ENCODE measurements at places on chromosomes 5 and 9.

- DNase-seq, result no peak
Observed at GRCh38 chr5:170228762-170229435, 3.9 kb upstream of the C5orf58 start.

DNA sequence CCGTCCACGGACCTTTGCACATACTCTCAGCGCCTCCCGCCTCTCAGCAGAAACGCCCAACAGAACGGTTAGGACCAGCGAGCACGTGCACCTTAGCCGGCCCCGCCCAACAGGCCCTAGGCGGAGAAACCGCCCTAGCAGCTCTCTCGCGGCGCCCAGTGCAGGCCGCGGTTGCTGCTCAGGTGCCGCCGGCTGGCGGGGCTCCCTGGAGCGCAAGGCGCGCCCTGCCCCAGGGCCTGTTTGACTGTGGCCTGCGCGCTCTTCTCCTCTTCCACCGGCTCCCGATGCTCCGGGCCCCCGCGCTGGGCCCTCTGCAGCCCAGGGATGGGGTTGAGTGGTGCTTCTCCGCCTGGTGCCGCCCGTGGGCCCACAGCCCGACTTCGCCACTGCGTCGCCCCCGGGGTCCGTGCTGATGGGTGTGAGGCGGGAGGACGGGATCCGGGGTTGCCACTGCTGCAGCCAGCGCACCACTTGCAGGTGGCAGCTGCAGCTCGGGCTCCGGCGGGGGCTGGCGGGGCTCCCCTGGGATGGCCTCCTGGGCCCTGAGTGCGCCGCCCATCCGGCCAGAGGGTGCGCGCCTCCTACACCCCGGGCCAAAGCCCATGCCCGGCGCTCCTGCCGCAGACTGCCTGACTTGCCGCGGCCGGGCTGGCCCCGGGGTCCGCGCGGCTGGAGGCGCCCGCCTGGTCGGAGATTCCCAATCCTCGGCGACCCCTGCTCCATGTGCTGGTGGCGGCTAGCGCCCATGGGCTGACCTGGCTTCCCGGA is 1889.4 kb upstream of the CDH9 start:
- DNase-seq, result no peak

GRCh38 chr9:93620881-93621820 is 44.8 kb downstream of the PHF2 start:
- no peak for DNase-seq

DNA sequence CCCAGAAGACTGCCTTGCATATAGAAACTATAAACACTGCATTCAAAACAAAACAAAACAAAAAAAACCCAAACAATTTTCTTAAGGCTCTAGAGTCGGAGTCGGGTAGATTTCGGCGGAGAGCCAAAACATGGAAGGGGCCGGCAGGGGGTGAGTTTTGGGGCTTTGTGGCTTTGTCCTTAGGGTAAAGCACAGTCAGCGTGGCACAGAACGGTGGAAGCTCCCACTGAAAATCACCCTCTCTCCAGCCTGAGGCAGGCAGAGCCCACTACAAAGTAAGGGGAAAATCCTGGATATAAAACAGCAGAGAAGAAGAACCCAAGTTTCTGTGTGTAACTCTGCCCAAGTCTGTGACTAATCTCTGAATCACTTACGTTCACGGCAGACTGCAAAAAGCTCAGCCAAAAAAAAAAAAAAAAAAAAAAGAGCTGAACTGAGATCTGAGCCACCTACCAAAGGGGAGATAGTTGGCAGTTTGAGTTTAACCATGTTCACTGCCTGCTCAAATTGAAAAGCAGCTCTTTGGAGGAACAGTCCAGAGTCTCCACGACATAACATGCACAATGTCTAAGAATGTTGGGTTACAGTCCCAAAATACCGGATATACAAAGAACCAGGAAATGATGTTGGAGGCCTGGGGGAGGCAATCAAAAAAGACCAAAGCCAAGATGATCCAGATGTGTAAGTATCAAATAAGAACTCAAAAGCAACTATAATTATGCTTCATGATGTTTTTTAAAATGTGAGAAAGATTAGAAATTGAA is 26.6 kb upstream of the OR2K2 start:
- no peak for DNase-seq

DNA sequence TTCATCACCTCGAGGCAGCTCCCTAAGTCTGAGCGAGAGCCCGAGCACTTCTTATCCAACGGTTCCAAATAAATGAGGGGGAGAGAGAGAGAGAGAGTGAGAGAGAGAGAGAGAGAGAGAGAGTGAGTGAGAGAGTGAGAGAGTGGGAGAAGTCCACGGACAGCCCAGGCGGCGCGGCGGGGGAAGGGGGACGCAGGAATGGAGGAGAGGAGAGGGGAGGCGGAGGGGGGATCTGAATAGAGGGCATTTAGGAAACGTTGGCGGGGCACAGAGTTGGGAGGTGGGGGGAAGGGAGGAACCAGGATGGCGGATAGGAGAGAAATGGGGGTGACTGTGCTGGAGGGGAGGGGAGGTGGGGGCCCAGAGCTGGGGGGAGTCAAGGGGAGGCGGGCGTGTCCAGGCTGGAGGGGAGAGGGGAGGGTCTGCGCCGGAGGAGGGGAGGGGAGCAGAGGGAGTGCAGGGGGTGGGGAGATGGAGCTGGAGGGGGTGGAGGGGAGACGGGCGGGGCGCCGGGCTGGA is 398 bp upstream of the BASP1 start:
- DNase-seq, result peak; percentile 61

GRCh38 chr9:761793-762560 is 79.5 kb upstream of the DMRT1 start:
- DNase-seq, result no peak

DNA sequence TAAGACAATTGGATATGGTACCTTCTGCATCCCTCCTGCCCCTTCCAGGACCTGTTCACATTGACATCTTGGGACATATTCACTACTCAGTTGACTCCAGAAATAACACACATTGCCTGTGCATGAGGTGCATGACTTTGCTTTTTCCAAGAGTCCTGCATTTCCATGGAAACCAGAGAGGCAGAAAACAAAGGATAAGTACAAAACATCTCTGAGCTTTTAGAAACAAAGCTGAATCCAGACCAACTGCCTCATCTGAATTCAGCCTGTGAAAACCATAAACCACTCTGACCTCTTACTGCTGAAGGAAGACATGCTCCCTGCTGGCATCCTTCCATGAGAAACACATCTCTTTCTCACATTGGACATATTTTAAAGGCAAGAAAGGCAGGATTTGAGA is 695.1 kb downstream of the TAF11L14 start:
- DNase-seq, result peak; percentile 43

- DNase-seq, result no peak
Observed at GRCh38 chr5:119512277-119512676, 60.0 kb downstream of the HSD17B4 start.

DNA sequence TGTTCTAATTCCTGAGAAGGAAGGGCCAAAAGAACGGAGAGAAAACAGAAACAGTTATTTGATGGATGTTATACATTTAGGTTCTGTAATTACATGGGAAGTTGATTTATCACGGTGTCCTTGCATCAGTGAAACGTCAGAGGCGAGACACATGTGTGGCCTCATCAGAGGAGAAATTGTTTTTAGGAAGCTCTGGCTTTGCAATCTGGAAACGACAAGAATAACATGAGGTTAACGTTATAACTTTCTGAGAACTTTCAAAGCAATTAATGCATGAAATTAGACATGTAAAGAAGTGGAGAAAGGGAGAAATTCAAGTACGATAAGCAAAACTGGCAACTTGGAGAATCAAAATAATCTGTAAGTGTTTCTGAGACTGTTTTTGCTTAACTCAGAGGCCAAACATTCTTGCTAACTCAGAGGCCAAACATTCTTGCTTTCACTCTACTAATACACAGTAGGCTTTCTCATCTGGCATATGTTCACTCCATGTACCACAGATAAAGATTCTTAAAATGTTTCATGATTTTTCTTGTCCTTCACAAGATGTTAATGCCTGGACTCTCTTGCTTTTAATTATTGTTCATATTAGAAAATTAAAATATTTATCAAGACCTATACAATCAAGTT is 933.0 kb downstream of the TLE4 start:
- DNase-seq, result no peak

DNA sequence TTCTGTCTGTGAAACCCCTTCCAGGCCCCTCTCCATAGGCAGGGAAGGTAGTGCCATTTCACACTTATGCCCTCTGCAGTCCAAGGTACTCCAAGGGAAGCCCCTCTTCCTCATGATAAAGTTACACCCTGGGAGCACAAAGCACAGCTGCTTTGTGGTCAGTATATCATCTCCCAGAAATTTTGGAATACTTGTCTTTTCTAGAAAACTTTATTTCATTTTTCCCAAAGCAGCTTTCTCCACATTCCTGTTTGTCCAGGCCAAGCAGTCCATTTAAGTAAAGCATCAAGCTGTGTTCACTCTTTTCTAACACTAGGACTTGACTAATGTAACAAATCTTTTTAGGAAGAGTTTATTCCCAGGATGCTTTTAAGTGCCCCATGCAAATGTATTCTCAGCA is 371.8 kb upstream of the RGMB start:
- no peak for DNase-seq

DNA sequence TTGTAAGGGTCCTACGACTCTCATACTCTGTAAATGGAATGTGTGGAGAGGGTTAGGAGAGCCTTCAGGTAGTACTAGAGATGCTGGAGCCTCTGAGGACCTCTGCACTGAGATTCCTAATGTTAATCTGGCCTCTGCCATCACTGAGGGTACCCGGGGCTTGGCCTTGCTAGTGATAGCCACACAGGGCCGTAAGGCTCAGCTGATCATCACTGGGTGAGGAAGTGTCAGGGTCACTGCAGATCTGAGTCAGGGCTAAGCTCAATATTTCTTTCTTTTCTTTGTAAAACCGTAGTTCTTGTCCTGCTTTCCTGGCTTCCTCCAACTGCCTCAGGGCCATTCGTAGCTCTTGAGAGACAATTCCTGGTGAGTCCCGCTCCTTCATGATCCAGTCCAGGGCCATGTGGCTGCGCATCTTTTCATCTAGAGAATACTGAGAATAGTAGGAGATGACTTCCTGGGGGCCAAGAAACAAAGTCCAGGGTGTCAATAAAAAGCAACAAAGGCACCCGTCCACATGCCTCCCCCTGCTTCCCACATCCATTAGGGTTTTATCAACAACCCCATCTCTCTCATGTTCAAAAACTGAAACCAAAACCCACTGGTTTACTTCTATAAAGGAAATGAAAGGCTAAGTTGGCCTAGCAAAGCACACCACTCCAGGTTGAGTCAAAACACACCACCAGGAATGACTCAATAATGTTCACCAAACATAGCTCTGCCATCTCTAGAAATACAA is 47.7 kb downstream of the LIX1 start:
- no peak for DNase-seq

- DNase-seq, result no peak
Observed at GRCh38 chr5:2960294-2960693, 208.8 kb upstream of the IRX2 start.

GRCh38 chr9:83749706-83750105 is 41.9 kb upstream of the UBQLN1 start:
- no peak for DNase-seq

DNA sequence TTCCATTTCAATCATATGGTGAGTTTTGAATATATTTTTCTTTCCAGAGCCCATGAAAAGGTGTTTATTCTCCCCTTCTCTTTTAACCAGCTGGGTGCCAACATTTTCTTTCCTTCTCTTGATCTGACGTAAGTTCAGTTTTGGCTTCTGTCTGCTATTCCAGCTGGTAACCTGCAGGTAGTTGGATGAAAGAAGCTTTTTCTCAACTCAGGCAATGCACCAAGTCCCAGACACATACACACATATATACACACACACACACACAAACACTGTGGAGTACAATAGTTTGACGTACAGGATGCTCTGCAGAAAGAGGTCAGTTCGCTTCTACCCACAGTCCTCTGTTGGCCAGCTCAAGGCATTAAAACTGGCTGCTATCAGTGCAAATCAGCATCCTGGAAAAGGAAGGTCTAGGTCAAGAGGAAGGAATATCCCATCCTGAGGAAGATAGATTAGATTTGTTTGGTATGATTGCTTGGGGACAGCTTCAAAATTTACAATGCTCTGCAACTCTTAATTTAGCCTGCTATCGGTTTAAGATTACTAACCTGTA is 214.3 kb upstream of the SEMA6A start:
- DNase-seq, result no peak

GRCh38 chr5:172870715-172871461 is 36.8 kb downstream of the ERGIC1 start:
- DNase-seq, result no peak

GRCh38 chr5:157732596-157733262 is 1.5 kb downstream of the THG1L start:
- DNase-seq, result no peak

DNA sequence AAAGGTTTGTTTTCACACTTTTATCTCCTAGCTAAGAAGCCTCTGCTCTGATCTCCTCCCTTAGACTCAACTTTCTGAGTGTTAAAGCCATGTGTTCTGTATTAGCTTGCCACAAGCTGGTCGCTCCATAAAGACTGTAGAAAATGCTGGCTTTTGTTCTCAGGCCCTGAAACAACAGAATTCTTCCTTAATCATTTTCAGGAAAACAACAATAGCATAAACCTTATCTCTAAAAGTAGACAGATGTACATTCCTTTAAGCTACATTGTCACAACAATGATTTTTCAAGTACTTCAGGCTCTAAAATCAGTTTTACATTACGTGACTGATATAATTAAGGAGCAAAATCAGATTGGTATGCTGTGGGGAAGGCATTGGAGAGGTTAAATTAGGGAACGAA is 41.9 kb downstream of the VCAN start:
- DNase-seq, result no peak

GRCh38 chr5:59685793-59686192 is 207.7 kb downstream of the PDE4D start:
- no peak for DNase-seq
